ENCODE measurements at places on chromosomes 12 and 14. TPM values are rescaled to one million over a fixed set of nuclear protein-coding genes. Genes with fewer than 3 reads are reported as not detected.

Gene GLIPR1
- total RNA-seq = 1.3 TPM

Gene USP44
- total RNA-seq = 6.6 TPM

Gene TPH2
- not detected for total RNA-seq

Gene PIK3C2G
- not detected for total RNA-seq

DNA sequence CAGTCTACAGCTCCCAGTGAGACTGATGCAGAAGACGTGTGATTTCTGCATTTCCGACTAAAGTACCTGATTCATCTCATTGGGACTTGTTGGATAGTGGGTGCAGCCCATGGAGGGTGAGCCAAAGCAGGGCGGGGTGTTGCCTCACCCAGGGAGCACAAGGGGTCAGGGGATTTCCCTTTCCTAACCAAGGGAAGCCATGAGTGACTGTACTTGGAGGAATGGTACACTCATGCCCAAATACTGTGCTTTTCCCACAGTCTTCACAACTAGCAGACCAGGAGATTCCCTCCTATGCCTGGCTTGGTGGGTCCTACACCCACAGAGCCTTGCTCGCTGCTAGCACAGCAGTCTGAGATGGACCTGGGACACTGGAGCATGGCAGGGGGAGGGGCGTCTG is 21.0 kb upstream of the ABCC9 start:
- H3K27me3 ChIP-seq = peaks cover 16% of the 10 kb centered on the region
- H3K4me1 ChIP-seq = no peaks in the 10 kb centered on the region
- H3K36me3 ChIP-seq = no peaks in the 10 kb centered on the region
- H3K4me3 ChIP-seq = no peak overlapping the region
- DNase-seq = no peak

GRCh38 chr12:99985631-99986030 is 895 bp upstream of the ANKS1B start:
- H3K4me3 ChIP-seq = peak overlapping the region; percentile 55
- H3K27me3 ChIP-seq = peaks cover 48% of the 10 kb centered on the region
- H3K36me3 ChIP-seq = no peaks in the 10 kb centered on the region
- peaks cover 6% of the 10 kb centered on the region for H3K4me1 ChIP-seq

- peaks cover 74% of the 10 kb centered on the region for H3K4me1 ChIP-seq
- H3K36me3 ChIP-seq = peaks cover 7% of the 10 kb centered on the region
- no peaks in the 10 kb centered on the region for H3K27me3 ChIP-seq
- DNase-seq = peak; percentile 40
Measured at GRCh38 chr14:73742520-73743238, 28.5 kb upstream of the PNMA1 start.

GRCh38 chr14:86683561-86683960 is 1153.6 kb downstream of the FLRT2 start:
- H3K27ac ChIP-seq = no peak overlapping the region
- DNase-seq = no peak
- H3K27me3 ChIP-seq = no peaks in the 10 kb centered on the region
- no peaks in the 10 kb centered on the region for H3K36me3 ChIP-seq
- H3K4me3 ChIP-seq = no peak overlapping the region
- H3K4me1 ChIP-seq = no peaks in the 10 kb centered on the region
